ENCODE measurements at places on chromosomes 4 and X.

- H3K4me3 ChIP-seq, result no peak overlapping the region
- H3K36me3 ChIP-seq, result no peaks in the 10 kb centered on the region
- H3K4me1 ChIP-seq, result no peaks in the 10 kb centered on the region
- no peak for DNase-seq
Observed at GRCh38 chr4:123943976-123944375, 547.4 kb downstream of the SPRY1 start.

GRCh38 chr4:3124070-3124767, 49.7 kb downstream of the HTT start:
- H3K4me1 ChIP-seq, result peaks cover 10% of the 10 kb centered on the region
- peaks cover 8% of the 10 kb centered on the region for H3K36me3 ChIP-seq

GRCh38 chrX:150990910-150991309, 7.8 kb downstream of the HMGB3 start:
- no peak overlapping the region for H3K27ac ChIP-seq
- H3K27me3 ChIP-seq, result no peaks in the 10 kb centered on the region
- H3K4me1 ChIP-seq, result no peaks in the 10 kb centered on the region
- H3K4me3 ChIP-seq, result no peak overlapping the region

GRCh38 chrX:107102980-107103379, 15.6 kb downstream of the RBM41 start:
- H3K4me1 ChIP-seq, result peaks cover 8% of the 10 kb centered on the region
- no peak overlapping the region for H3K27ac ChIP-seq
- peaks cover 7% of the 10 kb centered on the region for H3K36me3 ChIP-seq
- H3K4me3 ChIP-seq, result no peak overlapping the region

DNA sequence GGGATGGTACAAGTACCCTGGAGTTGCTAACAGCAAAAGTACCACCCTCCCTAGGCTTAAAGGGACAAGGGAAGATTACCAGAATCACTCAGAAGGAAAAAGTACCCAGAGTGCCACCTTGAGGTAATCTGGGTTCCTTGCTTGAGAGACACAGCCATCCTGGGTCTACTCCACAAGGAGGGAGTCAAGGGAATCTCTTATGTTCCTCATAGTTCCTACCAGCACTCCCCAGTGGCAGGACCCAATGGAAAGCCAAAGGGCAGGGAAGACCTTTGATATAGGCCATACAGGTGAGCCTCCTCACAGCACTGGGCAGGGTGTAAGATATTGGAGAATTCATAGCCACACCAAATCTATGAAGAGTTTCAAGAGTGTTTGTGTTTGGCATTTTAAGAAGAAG, 5.7 kb downstream of the IL2 start:
- peaks cover 8% of the 10 kb centered on the region for H3K36me3 ChIP-seq
- H3K27me3 ChIP-seq, result peaks cover 6% of the 10 kb centered on the region
- no peak overlapping the region for H3K27ac ChIP-seq
- H3K4me3 ChIP-seq, result no peak overlapping the region

DNA sequence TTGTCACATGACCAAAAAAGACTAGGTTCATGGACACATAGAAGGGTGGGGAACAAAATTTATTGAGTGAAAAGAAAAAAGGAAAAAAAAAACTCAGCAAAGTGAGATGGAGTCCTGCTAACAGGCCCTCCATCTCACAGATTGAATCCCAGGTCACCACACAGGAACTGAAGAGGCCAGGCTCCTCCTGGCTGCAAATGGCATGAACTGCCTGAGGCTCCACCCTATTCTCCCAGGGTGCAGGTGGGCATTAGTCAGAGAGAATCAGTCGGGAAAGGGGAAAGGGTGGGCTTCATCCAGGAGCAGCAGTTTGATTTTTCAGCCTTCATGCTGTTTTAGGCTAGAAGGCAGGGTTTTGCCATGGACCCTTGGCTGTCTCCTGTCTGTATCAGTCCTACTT, 128.5 kb upstream of the GRID2 start:
- H3K4me1 ChIP-seq, result no peaks in the 10 kb centered on the region
- no peak overlapping the region for H3K27ac ChIP-seq
- no peak for DNase-seq

- H3K4me3 ChIP-seq, result no peak overlapping the region
- H3K4me1 ChIP-seq, result peaks cover 2% of the 10 kb centered on the region
- no peaks in the 10 kb centered on the region for H3K27me3 ChIP-seq
- DNase-seq, result no peak
- no peak overlapping the region for H3K27ac ChIP-seq
Observed at GRCh38 chr4:79977131-79977840, 95.7 kb downstream of the ANTXR2 start.

DNA sequence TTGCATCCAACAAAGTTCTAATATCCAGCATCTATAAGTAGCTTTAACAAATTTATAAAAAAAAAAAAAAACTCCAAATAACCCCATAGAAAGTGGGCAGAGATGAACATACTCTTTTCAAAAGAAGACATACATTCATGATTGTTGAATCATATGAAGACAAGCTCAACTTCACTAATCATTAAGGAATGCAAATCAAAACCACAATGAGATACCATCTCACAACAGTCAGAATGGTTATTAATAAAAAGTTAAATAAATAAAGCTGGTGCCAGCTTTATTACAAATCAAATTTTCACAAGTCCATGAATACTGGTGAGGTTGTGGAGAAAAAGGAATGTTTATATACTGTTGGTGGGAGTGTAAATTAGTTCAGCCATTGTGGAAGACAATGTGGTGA, 592.0 kb downstream of the IQCM start:
- H3K4me1 ChIP-seq, result no peaks in the 10 kb centered on the region
- no peaks in the 10 kb centered on the region for H3K36me3 ChIP-seq
- H3K27me3 ChIP-seq, result no peaks in the 10 kb centered on the region
- no peak for DNase-seq
- H3K27ac ChIP-seq, result no peak overlapping the region
- H3K4me3 ChIP-seq, result no peak overlapping the region

GRCh38 chr4:98574816-98575215, 83.6 kb downstream of the TSPAN5 start:
- no peak overlapping the region for H3K27ac ChIP-seq
- DNase-seq, result no peak
- H3K27me3 ChIP-seq, result no peaks in the 10 kb centered on the region
- H3K36me3 ChIP-seq, result peaks cover 5% of the 10 kb centered on the region

DNA sequence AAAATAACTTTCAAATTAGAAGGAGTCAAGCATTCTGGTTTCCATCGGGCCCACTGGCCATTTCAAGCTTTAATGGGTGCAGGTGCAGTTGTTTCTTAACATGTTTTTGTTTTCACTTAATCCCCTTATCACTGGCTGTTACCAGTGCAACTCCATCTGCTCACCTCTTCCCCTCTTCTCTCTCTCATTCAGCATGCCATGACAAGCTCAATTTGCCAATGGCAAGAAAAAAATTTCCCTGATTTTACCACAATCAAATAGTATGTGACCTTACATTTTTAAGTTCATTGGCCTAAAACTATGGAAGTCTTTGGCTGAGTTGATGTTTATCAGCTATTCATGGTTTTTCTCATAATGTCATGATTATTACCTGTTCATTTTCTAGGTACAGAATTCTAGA, 299.1 kb upstream of the BMP3 start:
- no peak overlapping the region for H3K4me3 ChIP-seq
- no peaks in the 10 kb centered on the region for H3K4me1 ChIP-seq
- no peaks in the 10 kb centered on the region for H3K36me3 ChIP-seq
- DNase-seq, result no peak
- no peak overlapping the region for H3K27ac ChIP-seq
- peaks cover 4% of the 10 kb centered on the region for H3K27me3 ChIP-seq

DNA sequence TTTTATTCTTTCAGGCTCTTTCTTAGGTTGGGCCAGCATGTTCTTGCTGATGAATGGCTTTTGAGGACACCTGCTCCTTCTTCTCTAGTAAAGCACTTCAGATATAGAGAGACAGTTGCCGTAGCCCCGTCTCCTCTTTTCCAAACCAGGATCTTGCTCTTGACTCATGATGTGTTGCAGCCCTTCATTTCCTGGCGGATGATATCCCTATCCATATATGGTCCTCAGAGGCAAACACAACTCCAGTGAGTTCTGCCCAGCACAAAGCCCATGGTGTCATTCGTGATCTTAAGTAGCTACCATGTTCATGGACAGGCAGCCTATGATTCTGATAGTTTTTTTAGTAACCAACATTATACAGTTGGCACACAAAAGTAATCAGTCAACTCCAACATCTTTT, 59.8 kb upstream of the ACSL1 start:
- DNase-seq, result no peak
- peaks cover 23% of the 10 kb centered on the region for H3K27me3 ChIP-seq
- peaks cover 5% of the 10 kb centered on the region for H3K4me1 ChIP-seq
- no peaks in the 10 kb centered on the region for H3K36me3 ChIP-seq
- no peak overlapping the region for H3K4me3 ChIP-seq
- no peak overlapping the region for H3K27ac ChIP-seq

DNA sequence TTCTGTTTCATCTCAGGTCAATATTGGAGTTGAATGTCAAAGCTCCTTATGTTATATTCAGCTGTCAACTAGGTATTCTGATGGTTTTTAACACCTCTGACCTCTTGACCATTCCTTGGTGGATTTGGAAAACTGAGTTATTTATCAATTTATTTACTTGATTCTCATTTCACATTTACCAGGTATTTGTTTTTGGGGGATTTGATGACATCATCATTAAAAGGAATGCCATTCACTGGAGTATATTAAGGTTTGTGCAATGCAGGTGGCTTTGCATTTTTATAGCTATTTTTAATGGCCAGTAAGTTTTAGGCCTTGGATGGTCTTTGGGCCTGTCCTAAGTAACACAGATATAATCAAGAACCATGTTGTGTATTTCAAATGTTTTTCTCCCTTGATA, 67.2 kb downstream of the TSPAN7 start:
- no peak overlapping the region for H3K4me3 ChIP-seq
- H3K36me3 ChIP-seq, result no peaks in the 10 kb centered on the region
- no peak overlapping the region for H3K27ac ChIP-seq
- peaks cover 14% of the 10 kb centered on the region for H3K27me3 ChIP-seq
- peaks cover 2% of the 10 kb centered on the region for H3K4me1 ChIP-seq

GRCh38 chr4:16582526-16582925, 315.9 kb downstream of the LDB2 start:
- no peak overlapping the region for H3K27ac ChIP-seq
- DNase-seq, result no peak
- H3K4me3 ChIP-seq, result no peak overlapping the region
- no peaks in the 10 kb centered on the region for H3K36me3 ChIP-seq
- H3K27me3 ChIP-seq, result no peaks in the 10 kb centered on the region

GRCh38 chrX:54530357-54530900, 410 bp downstream of the GNL3L start:
- no peak for DNase-seq
- peak overlapping the region; percentile 91 for H3K4me3 ChIP-seq
- peaks cover 22% of the 10 kb centered on the region for H3K4me1 ChIP-seq
- no peaks in the 10 kb centered on the region for H3K27me3 ChIP-seq
- H3K36me3 ChIP-seq, result peaks cover 2% of the 10 kb centered on the region

GRCh38 chrX:16852617-16853179, 17.5 kb downstream of the RBBP7 start:
- H3K27ac ChIP-seq, result no peak overlapping the region
- no peaks in the 10 kb centered on the region for H3K27me3 ChIP-seq
- no peak for DNase-seq
- H3K4me1 ChIP-seq, result no peaks in the 10 kb centered on the region

Measured in T-helper 17 cell (primary cell).